T-cell (primary cell): ENCODE measurements at places on chromosomes 13 and 19.

DNA sequence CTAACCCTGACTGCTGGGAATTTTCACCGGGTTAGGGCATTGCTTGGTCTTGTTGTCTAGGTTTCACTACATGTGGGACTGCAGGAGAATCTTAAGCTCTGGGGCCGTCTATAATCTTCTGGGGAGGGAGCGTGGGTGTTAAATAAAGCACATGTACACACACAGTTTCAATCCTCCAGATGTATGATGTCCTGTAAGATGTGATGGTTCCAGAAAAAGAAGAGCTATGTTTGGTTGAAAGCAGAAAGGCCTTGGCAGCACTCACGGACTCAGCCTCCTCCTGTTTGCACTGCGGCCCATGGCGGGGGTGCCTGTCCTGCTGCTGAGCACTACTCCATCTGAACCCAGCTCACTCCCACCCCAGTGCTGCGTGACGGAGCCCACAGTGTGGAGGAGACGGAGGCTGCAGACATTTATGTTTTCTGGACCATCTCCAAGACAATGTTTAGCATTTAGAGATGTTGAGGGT lies 343.5 kb downstream of the TEX29 start:
- no peak for DNase-seq

- no peak for DNase-seq
Measured at GRCh38 chr13:75360170-75360569, 121.8 kb downstream of the TBC1D4 start.

DNA sequence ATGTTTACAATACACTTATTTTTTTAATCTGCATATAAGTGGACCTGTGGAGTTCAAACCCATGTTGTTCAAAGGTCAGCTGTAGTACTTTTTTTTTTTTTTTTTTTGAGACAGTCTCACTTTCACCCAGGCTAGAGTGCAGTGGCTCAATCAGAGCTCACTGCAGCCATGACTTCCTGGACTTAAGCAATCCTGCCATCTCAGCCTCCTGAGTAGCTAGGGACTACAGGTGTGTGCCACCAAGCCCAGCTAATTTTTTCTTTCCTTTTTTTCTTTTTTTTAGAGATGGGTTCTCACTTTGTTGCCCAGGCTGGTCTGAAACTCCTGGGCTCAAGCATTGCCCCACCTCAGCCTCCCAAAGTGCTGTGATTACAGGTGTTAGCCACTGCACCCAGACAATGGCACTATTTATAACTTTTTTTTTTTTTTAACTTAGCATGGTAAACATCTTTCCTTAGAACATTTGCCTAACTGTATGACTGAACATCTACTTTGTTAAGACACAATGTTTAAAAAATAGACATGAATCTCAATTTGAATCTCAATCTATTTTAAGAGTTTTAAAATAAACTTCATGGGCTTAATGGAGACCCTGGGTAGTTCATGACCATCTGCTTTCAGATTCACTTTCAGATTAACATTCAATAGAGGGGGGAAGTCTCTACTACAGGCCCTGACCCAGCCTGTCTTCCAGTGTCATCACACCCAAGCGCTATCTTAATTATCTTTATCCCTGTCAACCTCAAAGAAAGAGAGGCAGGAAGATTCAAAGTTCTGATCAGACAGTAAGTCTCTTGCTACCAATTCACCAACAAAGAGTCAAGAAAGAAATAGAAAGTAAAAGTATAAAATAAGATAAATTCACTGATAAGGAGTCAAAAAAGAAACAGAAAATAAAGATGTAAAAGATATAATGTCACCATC lies 97.7 kb upstream of the DOCK9 start:
- DNase-seq = no peak

GRCh38 chr13:28442839-28443238 lies 52.1 kb downstream of the FLT1 start:
- DNase-seq = no peak

GRCh38 chr13:103539721-103540381 lies 473.6 kb upstream of the SLC10A2 start:
- no peak for DNase-seq

DNA sequence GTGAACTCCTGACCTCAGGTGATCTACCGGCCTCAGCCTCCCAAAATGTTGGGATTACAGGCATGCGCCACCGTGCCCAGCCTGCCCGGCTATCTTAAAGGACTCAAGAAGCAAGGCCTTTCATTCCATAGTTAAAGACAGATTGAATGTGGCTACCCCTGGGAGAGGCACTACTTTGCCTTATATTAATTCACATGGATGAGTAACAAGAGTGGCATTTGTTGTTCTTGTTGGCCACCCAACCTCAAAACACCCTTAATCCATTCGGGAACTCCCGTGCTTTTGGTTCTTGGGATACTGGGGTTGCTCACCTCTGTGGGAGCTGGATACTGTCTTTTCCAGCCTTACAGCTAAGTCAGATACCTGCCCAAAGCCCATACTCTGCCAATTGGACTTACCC lies 34.4 kb upstream of the ABCC4 start:
- no peak for DNase-seq

DNA sequence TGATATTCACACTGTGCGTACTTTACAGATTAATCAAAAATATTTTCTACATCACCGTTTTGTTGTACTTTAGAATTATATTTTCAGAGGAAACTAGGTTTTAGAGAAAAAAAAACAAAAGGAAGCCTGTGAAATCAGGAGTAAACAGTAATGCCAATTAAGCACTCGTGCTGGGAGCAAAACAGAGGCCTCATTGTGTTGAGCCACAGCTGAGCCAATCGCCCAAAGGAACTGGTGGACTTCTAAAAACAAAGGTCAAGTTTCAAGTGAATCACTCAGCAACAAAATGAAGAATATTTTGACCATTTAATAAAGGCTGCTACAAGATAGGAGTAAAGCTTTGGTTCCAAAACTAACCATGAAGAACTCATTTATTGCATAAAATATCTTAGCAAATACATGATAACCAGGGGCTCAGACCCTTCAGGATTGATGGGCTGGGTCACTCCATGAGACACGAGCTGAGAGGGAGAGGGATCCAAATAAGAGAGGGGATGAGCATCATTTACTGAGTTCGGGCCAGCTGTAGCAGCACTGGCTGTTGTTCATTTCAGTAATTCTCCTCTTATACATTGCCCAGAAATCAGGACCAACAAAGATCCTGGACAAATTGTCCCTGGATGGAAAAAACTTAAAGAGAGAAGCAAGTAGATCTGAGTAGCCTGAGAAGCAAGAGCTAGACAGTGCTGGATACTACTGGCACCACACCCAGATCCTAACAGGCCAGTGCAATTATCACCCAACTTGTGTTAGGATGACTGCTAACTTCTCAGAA lies 8.3 kb upstream of the NALCN start:
- no peak for DNase-seq

- peak; percentile 27 for DNase-seq
Measured at GRCh38 chr13:73228546-73228945, 169.7 kb downstream of the KLF5 start.

DNA sequence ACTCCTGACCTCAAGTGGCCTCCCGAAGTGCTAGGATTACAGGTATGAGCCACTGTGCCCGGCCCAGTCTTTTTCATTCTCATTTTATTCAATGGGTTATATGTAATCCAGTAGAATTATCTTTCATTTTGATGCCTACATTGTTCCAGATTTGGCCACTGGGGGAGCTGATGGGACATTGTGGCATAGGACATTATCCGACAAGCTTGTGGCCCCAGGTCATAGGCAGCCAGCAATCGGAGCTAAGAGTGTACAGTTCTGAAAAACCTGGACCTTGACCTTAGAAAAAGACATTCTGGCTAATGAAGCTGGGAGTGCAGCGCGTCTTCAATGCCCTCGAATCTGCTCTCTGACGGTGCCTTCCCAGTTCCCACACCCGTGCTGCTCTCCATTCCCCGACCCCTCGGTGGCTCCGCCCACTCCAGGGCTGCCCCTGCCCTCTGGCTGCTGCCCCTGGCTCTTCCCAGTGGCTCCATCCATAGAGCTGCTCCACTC lies 108.7 kb downstream of the TEX29 start:
- no peak for DNase-seq

DNA sequence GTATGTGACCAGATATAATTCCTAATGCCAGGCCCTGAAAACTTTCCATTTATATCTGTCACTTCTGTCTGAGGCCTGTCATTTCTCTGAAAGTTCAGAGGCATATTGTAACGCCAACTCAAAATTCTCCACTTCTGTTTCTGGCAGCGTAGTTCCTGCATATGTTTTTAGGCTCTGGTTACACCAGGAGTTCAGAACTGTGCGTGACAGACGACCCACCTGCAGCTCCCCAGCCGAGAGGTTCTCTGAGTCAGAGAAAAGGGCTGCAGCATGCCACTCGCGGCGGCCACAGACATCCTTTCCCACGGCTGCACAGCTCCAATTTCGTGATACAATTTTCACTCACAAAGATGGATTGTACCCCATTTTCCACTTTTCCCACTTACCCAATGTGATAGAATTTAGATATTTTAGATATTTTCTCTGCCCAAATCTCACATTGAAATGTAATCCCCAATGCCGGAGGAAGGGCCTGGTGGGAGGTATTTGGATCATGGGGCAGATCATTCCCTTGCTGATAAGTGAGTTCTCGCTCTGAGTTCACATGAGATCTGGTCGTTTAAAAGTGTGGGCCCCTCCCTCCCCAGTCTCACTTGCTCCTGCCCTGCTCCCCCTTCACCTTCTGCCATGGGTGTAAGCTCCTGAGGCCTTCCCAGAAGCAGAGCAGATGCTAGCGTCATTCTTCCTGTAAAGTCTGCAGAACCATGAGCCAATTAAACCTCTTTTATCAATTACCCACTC lies 308.1 kb downstream of the LIG4 start:
- DNase-seq = no peak

DNA sequence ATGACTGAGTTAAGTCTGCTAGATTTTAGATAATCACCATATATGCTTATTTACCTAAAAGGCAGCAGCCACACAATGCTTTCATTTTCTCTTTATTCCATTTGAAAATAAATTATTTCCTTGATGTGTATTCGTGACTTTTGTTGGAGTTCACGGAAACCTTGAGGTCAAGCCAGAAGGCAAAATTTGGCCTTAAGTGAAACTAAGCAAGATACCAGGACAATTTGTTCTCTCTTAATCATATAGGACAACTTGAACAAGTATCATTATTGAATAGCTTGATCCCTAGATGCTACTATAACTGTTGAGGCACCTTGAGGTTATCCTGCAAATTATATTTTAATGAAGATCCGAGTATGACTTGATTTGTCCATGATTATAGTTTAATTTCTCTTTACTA lies 429.2 kb upstream of the DACH1 start:
- DNase-seq = no peak

- no peak for DNase-seq
Measured at GRCh38 chr13:32852526-32852925, 163.7 kb upstream of the KL start.

- DNase-seq = no peak
Measured at GRCh38 chr13:49683489-49683888, 7.8 kb downstream of the EBPL start.

DNA sequence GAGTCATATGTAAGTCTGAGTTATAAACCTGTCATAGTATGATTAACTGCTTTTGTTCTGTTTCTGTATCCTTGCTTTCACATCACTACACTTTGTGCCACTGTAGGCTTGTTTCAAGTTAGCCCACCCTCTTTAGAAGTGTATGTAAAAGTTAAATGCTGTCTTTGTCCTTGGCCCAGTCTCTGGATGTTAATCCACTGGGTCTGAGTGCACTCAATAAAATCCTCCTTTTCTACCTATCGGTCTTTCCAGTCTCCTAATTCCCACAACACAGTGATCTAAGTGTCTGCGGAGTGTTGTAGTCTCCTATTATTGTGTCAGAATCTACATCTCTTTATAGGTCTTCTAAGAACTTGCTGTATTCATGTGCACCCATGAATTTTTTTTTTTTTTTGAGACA lies 14.1 kb downstream of the ZNF429 start:
- DNase-seq = no peak

GRCh38 chr13:78714717-78715116 lies 55.8 kb upstream of the OBI1 start:
- DNase-seq = no peak

DNA sequence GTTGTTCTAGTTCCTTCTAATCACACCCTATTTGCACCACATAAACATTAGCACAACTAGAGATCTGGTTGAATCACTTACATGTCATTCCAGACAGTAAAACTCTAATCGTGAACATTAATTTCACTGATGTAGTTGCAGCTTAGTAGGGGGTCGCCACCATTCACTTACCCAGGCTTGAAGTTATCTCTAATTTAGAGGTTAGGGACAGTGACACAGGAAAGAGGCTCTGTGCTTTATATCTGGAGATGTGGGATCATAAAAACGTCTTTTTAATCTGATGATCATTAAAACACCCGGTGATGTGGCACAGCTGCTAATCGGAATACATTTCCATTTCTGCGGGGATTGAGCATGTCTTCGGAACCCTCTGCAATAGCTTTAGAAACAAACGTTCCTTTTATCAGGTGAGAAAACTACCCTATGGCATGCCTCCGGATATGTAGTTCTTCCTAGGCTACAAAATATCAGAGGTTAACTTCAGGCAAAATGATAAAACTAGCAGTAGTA lies 523.0 kb downstream of the MYO16 start:
- no peak for DNase-seq

DNA sequence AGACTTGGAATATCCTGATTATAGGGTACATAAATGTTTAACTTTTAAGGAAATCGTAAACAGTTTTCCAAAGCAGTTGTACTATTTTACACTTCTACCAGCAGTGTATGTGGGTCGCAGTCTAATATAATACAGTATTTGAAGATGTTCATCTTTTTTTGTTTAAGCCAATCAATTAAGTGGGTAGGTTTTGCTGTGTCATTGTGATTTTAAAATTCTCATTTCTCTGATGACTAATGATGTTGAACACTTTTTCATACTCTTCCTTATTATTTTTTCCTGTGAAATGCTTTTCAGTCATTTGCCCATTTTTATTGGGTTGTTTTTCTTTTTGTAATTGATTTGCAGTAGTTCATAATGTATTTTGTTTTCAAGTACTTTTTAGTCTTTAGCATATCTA lies 2689.7 kb downstream of the PCDH9 start:
- no peak for DNase-seq
